ENCODE measurements at places on chromosomes 6 and 20. TPM values are rescaled to one million over a fixed set of nuclear protein-coding genes. Genes with fewer than 3 reads are reported as not detected.

- no peak for DNase-seq
- no peaks in the 10 kb centered on the region for H3K4me1 ChIP-seq
- H3K27ac ChIP-seq = no peak overlapping the region
Measured at GRCh38 chr20:2341336-2341735, 39.4 kb upstream of the TGM6 start.

DNA sequence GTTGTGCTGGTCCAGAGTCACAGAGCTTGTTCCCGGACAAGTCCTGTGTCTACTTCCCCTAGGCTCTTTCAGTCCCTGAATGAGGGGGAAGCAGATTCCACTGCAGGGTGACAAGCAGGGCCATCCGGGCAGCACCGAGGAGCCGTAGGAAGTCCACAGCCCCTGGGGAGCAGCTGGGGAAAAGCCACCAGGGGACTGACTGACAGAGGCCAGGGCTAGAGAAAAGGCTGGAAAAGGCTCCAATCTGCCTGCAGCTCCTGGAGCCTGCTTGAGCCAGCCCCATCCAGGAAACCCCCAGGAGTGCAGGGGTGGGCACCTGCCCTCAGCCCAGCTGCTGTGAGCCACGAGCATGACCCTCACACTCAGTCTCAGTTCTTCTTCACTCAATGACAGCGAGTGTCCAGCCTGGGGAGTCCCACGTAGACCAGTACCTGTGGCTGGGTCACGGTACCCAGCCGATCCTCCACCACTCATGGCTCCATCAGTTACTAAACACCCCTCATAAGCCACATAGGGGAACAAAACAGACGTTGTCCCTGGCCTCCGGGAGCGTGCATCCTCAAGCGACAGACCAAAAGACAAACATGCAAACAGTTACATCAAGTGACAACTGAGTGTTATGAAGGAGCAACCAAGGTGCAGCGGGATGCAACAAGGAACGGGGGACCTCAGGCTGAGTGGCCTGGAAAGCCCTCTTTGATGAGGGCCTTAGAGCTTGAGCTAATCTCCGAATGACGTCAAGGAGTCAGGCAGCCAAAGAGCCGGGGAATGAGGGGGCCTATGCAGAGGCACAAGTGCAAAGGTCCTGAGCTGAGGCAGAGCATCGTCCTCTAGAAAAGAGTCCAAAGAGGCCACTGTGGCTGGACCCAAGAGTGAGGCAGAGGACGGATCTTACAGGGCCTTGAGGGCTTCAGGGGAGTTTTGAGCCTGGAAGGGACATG is 24.8 kb upstream of the VSTM2L start:
- no peak overlapping the region for H3K4me3 ChIP-seq
- no peak overlapping the region for H3K27ac ChIP-seq
- H3K36me3 ChIP-seq = peaks cover 3% of the 10 kb centered on the region
- no peak for DNase-seq

- no peaks in the 10 kb centered on the region for H3K36me3 ChIP-seq
- no peak overlapping the region for H3K4me3 ChIP-seq
- H3K27ac ChIP-seq = no peak overlapping the region
Measured at GRCh38 chr6:116412270-116412669, 41.5 kb downstream of the DSE start.

DNA sequence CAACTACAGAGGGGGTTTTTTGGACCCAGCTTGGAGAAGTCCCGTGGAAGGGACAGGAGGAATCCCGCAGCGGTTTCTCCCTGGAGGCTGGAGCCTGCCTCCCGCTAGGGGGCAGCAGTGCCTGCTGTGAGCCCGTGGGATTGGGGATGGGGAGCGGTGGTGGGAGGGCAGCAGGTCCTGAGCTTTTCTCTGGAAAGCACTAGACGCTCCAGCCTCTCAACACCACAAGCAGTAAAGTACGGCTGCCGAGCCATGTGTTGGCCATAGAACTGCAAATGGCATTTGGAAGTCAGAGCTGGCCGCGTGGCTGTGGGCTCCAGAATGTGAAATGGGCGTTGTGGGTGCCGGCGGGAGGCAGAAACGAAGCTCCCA is 47.8 kb downstream of the GMPR start:
- peak; percentile 53 for DNase-seq
- H3K4me3 ChIP-seq = no peak overlapping the region
- H3K27me3 ChIP-seq = no peaks in the 10 kb centered on the region

The PPP1R14C gene
- total RNA-seq = 3.0 TPM
